ENCODE measurements at places on chromosomes 12 and 14.

DNA sequence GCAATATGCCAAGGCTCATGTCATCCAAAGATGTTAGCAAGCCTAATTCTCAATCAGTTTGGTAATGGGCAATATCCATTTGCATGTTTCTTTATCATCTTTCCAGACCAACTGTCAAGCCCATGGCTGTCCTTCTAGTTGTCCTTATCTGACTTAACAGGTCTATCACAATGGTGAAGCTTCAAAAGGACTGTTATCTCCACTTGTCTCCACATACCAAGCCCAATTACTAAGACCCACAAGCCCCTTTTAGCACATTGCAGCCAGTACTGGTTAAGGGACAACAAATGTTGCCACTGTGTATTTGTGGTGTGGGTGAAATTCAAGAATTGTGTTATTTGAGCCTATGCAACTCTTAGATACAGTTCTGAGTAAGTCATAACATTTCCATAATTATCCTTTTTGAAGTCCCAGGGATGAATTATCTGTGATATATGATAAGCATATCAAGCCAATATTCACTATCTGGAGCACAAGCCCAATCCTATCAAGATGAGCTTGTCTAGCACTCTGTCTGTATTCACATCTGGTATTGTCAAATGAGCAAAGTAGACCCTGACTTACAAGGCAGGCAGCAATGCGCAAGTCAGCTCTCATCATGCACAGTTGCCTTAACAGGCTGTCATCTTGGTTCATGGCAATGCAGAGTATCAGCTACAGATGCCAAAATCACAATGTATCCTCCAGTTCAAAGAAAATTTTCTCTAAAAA lies 19.3 kb upstream of the ST8SIA1 start:
- no peak for DNase-seq

DNA sequence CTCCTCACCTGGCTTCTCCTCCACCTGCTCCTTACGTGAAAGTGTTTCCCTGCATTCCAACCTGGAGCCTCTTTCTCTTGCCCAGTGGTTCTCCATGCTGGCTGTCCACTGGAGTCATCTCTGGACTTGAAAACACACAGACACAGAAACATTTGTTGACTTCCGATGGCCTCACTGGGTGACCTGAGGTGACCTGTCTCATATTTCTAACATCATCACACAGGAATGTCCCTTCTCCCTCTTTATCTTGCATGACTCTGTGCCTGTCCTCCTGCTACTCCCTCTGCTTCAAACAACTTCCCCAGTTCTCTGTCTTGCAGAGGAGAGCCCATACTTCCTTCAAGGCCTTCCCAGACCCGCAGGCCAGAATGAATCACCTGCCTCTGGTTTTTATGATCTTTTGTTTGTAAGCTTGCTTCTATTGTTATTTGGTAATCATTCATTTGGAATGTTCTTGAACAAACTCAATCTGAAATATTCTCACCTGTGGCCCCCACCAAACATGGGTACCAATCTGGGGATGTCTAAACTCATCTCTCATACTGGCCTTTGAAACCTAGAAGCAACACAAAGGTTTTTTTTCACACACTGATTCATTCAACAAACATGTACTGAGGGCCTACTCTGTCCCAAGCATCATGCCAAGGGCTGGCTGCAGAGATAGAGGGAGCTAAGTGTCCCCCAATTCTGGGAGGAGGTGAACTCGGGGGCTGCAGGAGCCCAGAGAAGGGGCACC lies 9.7 kb upstream of the RIN3 start:
- no peak for DNase-seq

- DNase-seq: no peak
Observed at GRCh38 chr12:131944601-131945251, 5.0 kb upstream of the EP400 start.

GRCh38 chr12:124389138-124389724 lies 94.3 kb downstream of the RFLNA start:
- DNase-seq: peak; percentile 50

- DNase-seq: no peak
Observed at GRCh38 chr12:117842220-117842619, 126.6 kb downstream of the KSR2 start.

DNA sequence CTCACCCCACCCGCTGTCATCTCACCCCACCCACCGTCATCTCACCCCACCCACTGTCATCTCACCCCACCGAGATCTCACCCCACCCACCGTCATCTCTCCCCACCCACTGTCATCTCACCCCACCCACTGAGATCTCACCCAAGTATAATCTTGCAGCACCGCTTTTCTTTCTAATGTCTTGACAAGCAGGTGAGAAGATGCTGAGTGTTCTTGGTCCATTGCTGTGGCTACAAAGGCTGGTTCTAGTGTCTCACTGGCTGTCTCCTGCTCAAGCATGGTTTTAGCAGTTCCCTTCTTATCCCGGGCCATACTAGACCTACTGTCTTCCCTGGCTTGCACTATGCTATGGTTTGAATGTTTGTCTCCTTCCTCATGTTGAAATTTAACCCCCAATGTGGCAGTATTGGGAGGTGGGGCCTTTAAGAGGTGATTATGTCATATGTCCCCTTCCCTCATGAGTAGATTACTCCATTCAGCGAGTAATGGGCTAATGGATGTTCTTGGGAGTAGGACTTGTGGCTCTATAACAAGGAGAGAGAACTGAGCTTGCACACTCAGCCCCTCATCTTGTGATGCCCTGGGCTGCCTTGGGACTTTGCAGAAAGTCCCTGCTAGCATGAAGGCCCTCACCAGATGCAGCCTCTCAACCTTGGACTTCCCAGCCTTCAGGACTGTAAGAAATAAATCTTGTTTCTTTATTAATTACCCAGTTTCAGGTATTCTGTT lies 47.7 kb upstream of the PPP2R5C start:
- peak; percentile 76 for DNase-seq

DNA sequence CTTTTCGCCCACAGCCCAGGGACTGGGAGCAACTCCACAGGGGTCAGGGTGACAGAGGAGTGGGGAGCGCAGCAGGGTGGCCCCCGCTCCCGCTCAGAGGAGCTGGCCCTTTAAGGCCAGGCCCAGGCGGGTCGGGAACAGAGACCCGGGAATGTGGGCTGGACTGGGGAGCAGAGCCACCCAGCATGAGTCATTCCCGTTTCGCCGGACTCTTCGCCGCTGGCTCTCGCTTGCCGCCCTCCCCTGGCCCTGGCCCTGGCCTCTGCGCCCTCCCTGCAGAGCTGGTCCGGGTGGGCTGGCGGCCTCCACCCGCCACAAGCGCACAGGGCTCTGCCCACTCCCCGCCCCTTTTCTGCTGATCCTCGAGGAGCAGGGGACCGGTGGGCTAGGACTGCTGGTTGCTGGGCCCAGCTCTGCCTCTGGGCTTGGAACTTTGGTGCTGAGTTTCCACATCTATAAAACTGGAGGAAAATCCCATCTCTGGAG lies 92.8 kb downstream of the NINJ2 start:
- DNase-seq: no peak

- no peak for DNase-seq
Observed at GRCh38 chr14:45112896-45113781, 21.1 kb downstream of the FKBP3 start.

DNA sequence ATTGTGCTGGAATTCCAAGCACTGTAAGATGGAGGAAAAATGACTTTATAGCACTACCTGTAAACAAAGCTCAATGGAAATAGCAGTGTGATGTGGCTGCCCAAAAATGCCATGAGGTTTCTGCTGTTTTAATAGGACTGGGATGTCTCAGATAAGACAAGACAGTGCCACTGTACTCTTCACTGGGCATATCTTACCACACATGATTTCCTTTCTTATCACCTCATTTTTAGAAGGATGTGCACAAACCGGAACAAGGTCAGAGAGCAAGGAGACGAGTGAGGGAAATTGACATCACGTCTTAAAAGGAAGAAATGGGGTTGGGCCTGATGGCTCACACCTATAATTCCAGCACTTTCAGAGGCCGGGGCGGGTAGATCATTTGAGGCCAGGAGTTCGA lies 38.4 kb upstream of the FGD4 start:
- no peak for DNase-seq

GRCh38 chr12:71371122-71371521 lies 68.5 kb upstream of the LGR5 start:
- DNase-seq: no peak

GRCh38 chr12:39413836-39414771 lies 28.8 kb downstream of the KIF21A start:
- no peak for DNase-seq

- DNase-seq: no peak
Observed at GRCh38 chr14:71527838-71528237, 404.4 kb upstream of the RGS6 start.

GRCh38 chr12:12803186-12803585 lies 10.0 kb upstream of the DDX47 start:
- DNase-seq: peak; percentile 66

- no peak for DNase-seq
Observed at GRCh38 chr14:87468531-87468930, 524.5 kb downstream of the GALC start.

DNA sequence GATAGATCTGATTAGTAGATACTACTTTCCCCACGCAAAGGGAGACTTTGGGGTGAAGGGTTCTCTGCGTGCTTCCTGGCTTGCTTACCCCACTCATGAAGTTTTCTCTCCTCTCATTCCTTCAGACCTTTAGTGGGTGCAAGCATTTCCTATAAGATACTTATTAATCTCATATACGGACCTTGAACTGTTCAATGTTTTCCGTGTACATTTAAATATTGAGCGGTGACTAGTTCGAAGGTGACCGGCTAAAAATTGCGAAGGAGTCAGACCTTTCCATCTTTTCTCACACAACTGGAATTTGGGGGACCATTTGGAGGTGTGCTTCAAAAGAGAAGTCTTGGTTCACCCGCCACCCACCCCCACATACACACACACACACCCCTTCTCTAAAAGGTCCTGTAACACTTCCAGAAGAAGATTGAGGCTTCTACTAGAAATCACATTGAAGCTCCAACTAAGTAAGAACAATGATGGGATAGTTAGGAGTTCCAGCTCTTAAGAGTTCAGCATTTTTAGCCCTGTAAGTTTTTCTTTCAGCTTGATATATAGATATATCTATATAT lies 6.1 kb upstream of the FOXG1 start:
- no peak for DNase-seq

Measured in CD4-positive, alpha-beta T cell treated with Interleukin-2 at 100 ng/mL for 4 hours (primary cell).